Spinal cord (tissue), 10 donors: ENCODE measurements at places on chromosomes 6 and 20. TPM values are rescaled to one million over a fixed set of nuclear protein-coding genes. Genes with fewer than 3 reads are reported as not detected.

Gene ABHD16B
- total RNA-seq: not detected

Gene UNC5CL
- total RNA-seq: 0.72 TPM

Gene LST1
- total RNA-seq: 15.2 TPM

Gene CLDN20
- total RNA-seq: 0.79 TPM

Gene TXLNB
- total RNA-seq: 3.1 TPM

Gene CST5
- not detected for total RNA-seq

Gene ORC3
- 56.3 TPM for total RNA-seq

Gene CFAP206
- 11.5 TPM for total RNA-seq

Gene PNLDC1
- 0.10 TPM for total RNA-seq

Gene FITM2
- 16.5 TPM for total RNA-seq

Gene PACRG
- 15.4 TPM for total RNA-seq

Gene CRIP3
- 5.7 TPM for total RNA-seq
